Stimulated activated CD4-positive, alpha-beta T cell treated with anti-CD3 and anti-CD28 coated beads, Interleukin-1b, Interleukin-23, amount 100 ng/mL, for 1 hour (primary cell): ENCODE measurements at places on chromosomes 11 and 22.

- no peak for DNase-seq
Measured at GRCh38 chr11:103279821-103280220, 170.6 kb downstream of the DYNC2H1 start.

DNA sequence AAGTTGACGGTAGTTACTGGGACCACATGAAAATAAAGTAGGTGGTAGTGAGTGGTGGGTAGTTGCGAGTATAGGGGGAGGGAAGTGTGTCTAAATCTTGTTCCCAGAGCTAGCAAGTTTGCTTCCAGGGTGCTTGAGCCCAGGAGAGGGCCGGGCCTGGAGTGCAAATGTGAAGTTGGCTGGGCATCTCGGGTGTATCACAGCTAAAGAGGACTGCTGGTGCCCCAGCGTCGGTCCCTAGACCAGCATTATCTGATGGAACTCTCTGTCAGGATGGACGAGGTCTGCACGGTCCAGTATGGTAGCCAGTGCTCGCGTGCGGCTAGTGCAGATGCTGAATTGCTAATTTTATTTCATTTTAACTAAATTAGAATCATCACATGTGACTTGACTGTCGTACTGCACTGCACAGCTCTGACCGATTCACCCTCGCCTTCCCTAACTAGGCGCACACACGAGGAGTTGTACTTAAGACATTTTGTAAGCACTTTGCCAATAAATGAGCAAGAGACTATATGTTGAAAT, 75.4 kb downstream of the ARHGAP8 start:
- no peak for DNase-seq

DNA sequence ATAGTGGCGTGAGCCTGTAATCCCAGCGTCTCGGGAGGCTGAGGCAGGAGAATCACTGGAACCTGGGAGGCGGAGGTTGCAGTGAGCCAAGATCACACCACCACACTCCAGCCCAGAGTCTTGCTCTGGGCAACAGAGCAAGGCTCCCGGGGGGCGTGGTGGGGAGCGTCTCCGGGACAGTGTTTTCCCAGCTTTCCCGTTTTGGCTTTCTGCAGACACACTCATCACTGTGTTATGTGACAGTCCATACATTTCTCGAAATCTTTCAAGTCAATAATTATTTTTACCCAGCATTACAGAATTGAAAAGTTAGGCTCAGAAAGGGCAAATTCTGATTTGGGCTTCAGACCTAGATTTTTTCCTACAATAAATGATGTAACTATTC, 31.7 kb downstream of the NEAT1 start:
- DNase-seq: no peak

DNA sequence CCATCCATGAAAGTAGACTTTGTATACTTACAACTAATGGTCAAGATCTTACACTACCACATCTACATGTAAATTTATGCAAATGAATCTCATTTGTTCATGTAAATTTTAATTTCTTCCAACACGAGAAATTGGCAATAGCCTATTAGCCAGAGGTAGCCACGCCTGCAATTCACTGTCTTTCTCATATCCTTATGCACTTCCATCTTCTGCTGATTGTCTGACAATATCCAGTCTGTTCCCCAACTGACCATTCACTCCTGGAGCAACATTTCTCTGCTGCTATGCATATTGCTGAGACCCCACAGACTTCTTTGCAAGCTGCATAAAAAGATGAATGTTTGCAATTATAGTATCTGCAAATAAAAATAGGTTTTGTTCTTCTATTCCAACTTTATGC, 2.5 kb downstream of the NNMT start:
- no peak for DNase-seq

DNA sequence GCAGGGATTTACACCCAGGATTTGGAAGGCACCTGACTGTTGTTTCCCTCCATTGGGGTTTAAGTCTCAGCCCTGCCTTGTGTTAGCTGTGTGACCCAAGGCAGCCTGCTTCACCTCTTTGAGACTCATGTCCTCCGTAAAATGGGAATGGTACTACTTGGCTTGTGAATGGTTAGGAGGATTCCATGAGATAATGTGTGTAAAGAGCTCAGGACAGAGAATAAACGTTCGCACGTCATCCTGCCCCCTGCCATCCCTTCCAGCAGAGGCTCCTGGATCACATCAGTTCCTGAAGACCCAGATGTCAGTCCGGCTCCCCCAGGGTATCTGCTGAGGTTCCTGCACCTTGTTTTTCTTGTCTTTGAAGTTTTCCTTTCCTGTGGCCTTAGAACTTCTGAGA, 16.8 kb upstream of the ACCSL start:
- no peak for DNase-seq

- DNase-seq: peak; percentile 39
Measured at GRCh38 chr11:63985812-63986155, 454 bp upstream of the OTUB1 start.

GRCh38 chr11:69131644-69132300, 24.0 kb upstream of the SMIM38 start:
- DNase-seq: no peak

DNA sequence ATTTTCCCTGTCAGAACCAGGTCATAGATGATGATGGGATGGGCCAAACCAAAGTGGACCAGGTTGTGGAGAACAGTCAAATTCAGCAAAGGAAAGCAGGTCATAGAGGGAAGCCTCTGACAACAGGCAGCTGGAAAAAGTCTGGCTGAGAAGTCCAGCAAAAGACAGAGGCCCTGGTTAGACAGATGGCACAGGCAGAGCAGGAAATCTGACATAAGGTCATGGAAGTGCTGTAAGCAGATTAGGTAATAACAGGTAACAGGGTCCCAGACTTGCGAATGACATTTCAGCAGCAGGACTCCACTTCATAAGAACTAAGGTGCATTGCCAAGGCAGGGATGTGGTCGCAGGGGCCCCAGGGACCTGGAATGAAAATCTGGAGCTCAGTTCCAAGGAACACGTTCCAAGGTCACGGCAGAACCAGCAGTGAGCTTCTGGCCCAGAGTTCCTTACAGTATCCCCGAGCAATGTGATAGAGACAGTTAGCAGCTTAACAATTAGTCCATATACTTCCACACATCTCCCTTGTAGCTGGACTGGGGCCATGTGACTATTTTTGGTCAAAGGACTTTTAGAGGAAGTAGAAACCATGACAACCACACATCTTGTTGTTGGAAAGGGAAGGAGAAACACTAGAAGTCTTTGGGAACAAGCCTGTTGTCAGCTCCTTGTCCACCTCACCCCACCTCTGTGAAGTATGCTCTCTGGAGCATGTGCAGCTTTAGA, 75.4 kb downstream of the ME3 start:
- DNase-seq: no peak

- DNase-seq: peak; percentile 16
Measured at GRCh38 chr11:68002938-68003845, 705 bp downstream of the UNC93B1 start.

DNA sequence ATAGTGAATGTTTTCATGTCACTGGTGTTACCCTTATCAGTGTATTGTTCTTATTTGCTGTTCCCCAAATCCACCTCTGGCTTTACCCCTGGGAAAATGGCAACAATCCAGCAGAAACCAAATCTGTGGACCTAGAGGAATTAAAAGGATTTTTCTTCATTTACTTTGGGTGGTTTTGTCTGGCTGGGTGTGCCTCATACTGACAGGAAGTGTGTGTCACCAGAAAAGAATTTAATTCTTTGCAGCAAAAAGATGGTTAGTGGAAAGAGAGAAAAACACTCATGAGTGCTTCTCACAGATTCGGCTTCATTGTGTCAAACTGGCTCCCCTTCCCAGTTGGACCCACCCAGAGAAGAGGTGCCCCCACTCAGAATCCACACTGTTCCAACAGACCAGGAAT, 38.9 kb downstream of the FZD4 start:
- DNase-seq: no peak

- no peak for DNase-seq
Measured at GRCh38 chr11:36317992-36318391, 21.9 kb downstream of the PRR5L start.

- no peak for DNase-seq
Measured at GRCh38 chr22:44381761-44382115, 69.0 kb upstream of the SHISAL1 start.

DNA sequence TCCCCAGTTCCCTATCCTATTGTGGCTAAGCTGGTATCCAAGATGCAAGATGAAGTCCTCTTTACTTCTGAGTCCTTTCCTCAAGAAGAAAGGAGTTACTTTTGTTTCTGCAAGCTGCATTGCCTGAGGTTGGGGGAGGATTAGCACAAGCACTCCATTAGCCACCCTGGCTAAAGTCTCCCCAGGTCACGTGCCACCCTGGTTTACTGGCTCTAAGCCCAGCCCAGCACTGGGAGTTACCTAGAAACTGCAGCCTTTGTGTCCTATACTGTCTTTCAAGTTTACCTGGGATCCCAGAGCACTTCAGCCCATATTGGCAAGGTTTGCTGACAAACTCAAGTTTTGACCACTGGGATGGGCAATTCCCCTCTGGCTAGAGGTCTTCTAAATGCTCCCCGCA, 78.4 kb upstream of the DBX1 start:
- DNase-seq: no peak

DNA sequence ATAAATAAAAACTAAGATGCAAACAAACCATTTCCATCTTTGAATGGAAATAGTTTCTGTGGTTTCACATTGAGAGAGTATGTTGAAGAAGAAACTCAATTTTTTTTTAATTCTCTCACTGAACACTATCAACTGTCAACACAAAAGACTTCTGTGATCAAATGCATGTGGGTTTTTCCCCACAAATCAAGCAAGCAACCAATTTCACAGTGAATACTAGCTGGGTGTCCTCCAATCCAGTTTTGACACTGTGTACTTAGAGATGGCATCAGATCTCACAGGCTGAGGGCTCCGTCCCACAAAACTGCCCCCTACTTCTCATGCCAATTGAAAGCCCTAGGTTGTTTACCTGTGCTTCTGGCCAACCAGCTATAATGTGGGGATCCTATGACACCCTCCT, 34.5 kb downstream of the CTSC start:
- DNase-seq: no peak

DNA sequence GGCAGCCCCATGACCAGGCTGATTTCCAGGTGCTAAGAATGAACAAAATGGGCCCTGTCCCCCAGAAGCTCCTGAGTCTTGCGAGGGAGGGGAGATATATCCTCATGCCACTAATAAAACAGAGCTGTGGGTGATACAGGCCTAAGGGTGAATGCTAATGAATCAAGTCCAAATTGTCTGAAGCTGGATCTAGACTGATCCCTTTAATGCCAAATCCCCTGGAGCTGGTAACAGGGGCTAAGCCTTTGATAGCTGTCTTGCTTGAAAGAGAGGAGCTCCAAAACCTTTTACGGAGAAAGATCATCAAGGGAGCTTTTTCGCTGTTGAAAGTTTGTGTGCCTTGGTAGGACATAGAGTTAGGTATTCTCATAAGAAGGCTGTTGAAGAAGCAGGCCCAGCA, 79.7 kb downstream of the PPFIBP2 start:
- DNase-seq: no peak

- no peak for DNase-seq
Measured at GRCh38 chr11:26777372-26777808, 55.5 kb upstream of the SLC5A12 start.

DNA sequence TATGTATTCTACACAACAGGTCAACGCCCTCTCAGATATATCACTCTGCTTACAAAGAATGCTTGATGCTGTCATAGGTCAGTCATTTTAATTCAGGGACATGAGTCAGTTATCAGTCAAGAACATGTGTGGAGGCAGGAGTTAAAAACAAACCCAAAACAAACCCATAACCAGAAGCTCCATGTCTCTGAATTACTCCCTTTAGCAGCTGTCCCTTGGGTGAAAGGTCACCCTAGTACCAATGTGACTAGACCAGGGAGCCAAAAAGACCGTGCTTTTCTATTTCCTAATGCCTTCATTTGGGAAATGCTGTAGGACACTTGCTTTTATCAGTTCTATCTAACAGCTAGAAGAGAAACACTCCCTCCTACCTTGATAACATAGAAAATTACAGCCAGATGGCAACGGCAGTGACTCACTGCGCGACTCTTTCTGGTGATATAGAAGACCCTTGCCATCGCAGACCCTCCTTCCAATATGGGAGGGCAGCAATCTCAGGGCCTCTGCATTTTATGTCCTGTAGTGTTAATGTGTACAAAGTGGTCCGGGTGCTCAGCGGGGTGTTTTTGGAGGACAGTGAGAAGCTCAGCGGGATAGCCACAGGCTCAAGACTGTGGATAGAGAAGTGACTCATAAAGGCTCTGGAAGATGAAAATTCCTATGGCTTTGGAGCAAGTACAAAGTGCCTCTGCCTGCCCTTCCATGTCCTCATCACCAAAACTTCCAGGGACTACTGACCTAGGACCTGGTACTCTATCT, 24.8 kb downstream of the APOL5 start:
- no peak for DNase-seq

GRCh38 chr11:126109941-126110731, 47.5 kb upstream of the CDON start:
- DNase-seq: no peak

DNA sequence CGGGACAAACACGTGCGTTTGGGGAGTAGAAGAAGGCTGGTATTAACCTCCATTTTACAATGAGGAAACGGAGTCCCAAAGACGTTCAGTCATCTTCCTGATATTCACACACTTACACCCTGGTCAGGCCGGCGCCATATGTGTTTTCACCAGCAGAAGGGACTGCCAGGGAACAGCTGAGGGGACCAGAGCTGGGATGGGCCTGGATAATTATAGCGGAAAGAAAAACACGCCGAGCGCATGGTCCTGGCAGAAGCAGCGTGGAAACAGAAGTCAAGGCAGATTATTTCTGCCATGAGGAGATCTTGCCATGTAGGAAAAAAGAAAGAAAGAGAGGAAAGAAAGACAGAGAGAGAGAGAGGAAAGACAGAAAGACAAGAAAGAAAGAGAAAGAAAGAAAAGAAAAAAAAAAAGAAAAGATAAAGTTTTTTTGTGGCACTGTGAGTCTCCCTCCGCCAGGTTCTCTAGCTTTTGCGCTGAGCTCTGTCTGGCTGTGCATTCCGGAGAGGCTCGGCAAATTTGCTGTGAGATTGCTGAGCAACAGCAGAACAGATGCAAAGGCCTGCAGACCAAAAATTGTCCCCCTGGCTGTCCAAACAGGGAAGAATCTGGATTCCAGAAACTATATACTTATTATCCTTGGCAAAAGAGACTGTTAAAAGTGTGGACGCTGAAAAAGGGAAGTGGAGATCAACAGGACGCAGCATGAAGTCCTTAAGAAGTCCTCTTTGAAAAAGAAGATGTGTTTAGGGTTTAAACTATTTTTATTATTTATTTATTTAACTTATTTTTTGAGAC, 1.3 kb upstream of the UCP2 start:
- DNase-seq: no peak

DNA sequence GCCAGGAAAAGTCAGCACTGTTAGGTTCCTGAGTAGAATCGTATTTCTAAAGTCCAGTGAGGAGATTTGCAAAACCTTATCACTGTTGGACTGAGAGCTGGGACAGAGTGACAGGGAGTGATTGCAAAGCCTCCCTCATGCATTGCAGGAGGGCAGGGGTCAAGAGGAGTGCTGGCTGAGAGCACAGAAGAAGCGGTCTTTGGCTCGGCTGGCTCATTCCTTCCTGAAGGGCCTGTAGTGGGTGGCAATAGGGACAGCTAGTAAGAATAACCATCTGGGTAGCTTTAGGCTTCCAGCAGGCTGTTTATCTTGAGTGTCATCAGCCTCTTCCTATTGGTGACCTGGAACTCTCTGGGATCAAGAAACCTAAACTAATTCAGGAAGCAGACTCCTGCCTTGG, 53.4 kb downstream of the CD44 start:
- DNase-seq: no peak
